Iris pigment epithelial cell (primary cell): ENCODE measurements at places on chromosomes 5 and 9.

- DNase-seq, result no peak
Measured at GRCh38 chr9:105879181-105879580, 184.8 kb downstream of the TMEM38B start.

- DNase-seq, result peak; percentile 26
Measured at GRCh38 chr5:157541447-157542118, 34.0 kb downstream of the ADAM19 start.

- peak; percentile 89 for DNase-seq
Measured at GRCh38 chr9:69554945-69555344, 117.2 kb downstream of the APBA1 start.

- DNase-seq, result no peak
Measured at GRCh38 chr5:134798468-134798867, 39.9 kb downstream of the DDX46 start.

GRCh38 chr5:107917983-107918382 lies 247.2 kb upstream of the EFNA5 start:
- DNase-seq, result no peak

GRCh38 chr5:109721741-109722140 lies 32.0 kb downstream of the MAN2A1 start:
- no peak for DNase-seq

- no peak for DNase-seq
Measured at GRCh38 chr5:155870636-155871035, 456.3 kb upstream of the SGCD start.

DNA sequence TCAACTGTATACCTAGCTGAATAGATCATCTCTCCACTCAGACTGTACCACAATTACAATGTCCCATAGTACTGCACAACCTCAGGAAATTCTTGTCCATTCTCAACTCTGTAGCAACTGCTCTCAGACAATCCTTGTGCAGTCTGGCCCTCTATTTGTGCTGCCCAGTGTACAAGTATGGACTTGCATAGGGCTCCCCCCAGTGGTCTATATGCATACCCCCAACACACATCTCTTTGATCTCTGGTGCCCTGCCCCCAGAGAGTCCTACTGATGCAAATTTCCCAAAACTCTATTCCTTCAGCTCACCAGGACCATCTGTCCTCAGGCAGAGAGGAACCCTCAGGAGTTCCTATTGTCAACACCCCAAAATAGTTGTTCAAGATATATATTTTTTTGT lies 205.3 kb downstream of the SLCO4C1 start:
- DNase-seq, result peak; percentile 34

DNA sequence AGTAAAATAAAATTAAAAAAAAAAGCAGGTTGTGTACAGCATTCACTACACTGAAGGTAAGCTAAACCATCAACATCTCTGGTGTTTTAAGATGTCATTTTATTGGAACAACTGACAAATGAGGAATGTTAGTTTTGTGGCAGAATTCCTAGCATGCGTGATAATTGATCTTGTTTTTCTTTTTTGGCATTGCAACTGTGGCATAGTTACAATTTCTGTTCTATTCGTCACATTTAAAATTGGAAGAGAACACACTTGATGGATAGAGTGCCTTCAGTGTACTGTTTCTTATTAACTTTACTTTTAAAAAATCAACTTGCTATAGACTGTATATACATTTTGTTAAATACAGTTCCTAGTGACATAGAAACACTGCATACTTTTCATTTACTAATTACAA lies 43.6 kb upstream of the TNFSF15 start:
- DNase-seq, result no peak

- no peak for DNase-seq
Measured at GRCh38 chr5:172911976-172912375, 47.2 kb upstream of the RPL26L1 start.

GRCh38 chr5:71923755-71924154 lies 183.5 kb upstream of the MAP1B start:
- no peak for DNase-seq

- peak; percentile 61 for DNase-seq
Measured at GRCh38 chr5:96483878-96484277, 50.8 kb upstream of the PCSK1 start.

DNA sequence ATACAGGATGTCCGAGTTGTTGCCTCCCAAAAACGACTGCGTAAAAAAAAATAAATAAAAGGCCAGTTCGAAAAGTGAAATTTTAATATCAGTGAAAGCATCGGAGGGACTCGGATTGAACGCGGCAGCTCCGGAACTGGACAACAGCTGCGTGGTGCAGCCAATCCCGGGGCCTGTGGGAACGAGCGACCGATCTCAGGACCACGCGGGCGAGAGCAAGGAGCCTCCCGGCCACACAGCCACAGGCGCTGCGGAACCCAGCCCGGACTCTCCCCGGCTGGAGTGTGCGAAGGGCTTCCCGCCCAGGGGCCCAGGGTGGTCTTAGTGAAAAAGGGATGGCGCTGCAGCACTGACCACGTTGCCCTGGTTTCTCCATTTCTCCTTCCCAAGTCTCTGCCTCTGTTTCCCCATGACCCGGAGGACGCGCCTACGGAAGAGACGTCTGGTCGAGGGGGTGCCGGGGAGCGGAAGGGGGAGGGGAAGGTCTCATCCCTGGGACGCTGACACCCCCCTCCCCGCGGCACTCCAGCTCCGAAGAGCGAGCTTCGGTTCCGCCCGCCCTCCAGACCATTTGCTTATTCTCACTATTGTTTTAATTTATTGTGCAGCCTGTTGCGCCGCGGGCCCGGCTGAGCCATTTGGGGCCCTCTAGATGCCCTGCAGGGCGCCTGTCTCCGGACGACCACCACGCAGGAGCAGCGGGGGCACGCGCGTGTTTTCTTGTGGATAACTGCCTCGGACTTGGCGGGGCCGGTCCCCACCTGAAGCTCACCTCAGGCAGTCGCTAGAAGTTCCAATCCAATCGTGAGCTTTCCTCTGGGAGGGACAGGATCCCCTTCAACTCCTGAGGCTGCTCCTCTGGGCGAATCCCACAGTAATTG lies 303.0 kb downstream of the PARP8 start:
- DNase-seq, result no peak

DNA sequence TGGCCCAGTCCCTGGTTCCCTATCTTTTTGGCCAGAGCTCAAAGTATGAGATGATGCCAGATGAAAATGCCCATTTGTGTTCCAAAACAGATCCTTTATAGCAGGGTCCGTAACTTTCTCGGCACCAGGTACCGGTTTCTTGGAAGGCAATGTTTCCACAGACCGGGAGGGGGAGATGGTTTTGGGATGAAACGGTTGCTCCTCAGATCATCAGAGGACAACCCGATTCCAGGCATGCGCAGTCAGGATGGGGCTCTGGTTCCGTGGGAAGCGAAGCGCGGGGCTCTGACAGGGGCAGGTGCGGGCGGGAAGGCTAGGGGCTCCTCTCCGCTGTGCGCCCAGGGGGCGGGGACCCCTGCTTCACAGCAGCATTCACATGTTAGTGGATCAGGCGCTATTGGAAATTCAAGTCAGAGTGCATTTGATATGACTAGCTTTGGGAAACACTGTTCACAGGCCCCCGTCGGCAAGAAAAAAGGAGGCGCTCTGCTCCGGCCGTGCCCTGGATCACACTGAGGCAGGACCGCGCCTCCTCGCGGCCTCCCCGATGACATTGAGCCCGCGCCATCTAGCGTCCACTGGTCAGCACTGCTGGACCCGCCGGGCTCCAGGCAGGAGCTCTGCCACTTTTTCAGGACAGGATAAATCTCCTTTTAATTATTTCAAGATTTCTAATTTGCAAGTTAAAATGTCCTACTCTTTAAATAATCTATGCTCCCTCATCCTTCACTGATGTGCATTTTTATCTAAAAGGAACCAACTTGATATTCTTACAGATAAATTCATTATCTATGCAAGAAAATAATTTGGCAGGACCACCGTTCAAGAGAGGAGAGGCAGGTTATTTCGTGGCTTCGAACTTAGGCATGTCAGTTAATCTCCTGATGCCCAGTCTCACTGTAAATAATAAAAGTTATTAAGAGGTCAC lies 190.0 kb downstream of the FANCC start:
- peak; percentile 76 for DNase-seq

DNA sequence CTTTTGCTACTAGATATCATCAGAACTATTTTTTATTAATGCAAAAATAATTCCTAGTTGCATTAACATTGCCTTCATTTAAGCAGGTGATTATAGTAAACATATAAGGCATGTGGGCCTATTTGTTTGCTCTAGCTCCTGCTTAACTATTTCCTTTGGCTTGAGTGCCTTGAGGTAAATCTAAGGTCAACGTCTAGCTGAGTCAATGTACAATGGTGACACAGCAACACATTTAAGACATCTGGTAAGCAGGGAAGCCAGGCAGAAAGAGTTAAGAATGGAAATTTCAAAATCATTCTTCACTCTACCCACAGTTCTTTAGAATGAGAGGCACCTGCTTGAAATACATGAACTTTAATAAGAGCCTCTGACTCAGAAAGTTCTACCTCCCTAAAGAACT lies 111.9 kb upstream of the FST start:
- peak; percentile 83 for DNase-seq

- DNase-seq, result no peak
Measured at GRCh38 chr9:126617003-126617822, 3.5 kb downstream of the LMX1B start.

DNA sequence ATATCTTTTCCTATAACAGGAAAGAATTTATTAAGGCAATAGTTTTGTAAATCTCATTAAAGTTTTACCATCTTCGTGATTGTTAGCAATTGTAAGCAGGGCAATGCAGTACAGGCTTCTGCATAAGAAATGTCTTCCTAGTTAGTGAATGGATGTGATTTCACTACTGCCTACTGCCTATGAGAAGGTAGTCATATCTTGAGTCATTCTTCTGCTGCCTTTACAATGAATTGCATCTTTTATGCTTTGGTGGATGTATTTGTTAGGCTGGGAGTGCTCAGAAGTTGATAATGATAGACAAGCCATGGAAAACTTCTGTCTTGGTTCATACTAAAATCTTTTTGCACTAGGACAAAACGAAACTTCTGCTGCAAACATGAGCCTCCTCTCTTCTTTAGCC lies 128.0 kb downstream of the ADAMTSL1 start:
- DNase-seq, result peak; percentile 32

- DNase-seq, result no peak
Measured at GRCh38 chr5:527646-528628, 3.7 kb upstream of the SLC9A3 start.
